Esophagus squamous epithelium (tissue), 5 donors: ENCODE measurements at places on chromosomes 5 and 9.

DNA sequence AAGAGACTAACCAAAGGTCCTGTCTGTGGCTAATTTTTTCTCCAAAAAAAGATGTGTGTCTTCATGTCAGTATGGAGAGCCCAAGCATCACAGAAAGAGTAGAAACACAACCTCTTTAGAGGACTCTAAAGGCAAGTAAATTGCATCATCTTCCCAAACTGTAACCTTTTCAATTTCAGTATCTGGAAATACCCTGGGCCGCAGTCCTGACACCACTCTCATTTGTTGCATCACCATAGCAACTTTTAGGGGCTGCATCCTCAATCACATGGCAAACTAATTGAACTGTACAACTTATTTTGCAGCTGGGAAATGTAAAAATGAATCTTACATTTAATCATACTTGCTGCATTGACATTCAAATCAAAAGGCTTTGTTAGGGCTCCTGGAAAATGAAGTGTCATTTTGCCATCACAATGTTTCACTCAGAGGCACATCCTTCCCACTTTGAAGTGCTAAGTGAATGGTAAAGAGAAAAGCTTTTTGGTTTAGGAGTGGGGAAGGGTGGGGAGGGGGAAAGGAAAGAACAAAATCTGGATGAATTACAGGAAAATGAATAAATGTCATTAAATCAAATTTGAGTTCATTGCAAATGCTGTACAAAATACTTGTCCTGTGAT is 60.6 kb upstream of the GRIA1 start:
- no peaks in the 10 kb centered on the region for H3K27me3 ChIP-seq
- no peaks in the 10 kb centered on the region for H3K36me3 ChIP-seq
- H3K4me3 ChIP-seq: no peak overlapping the region
- no peak overlapping the region for H3K27ac ChIP-seq

GRCh38 chr5:150139334-150139733 is 16.3 kb downstream of the PDGFRB start:
- DNase-seq: no peak
- peaks cover 20% of the 10 kb centered on the region for H3K4me1 ChIP-seq
- H3K27ac ChIP-seq: peak overlapping the region; percentile 68
- peaks cover 6% of the 10 kb centered on the region for H3K36me3 ChIP-seq
- no peaks in the 10 kb centered on the region for H3K27me3 ChIP-seq

GRCh38 chr9:24620741-24621140 is 75.0 kb upstream of the IZUMO3 start:
- H3K27ac ChIP-seq: no peak overlapping the region
- no peak overlapping the region for H3K4me3 ChIP-seq
- no peaks in the 10 kb centered on the region for H3K27me3 ChIP-seq
- H3K36me3 ChIP-seq: no peaks in the 10 kb centered on the region

GRCh38 chr9:16247188-16247875 is 623.1 kb downstream of the BNC2 start:
- no peak overlapping the region for H3K27ac ChIP-seq
- no peak overlapping the region for H3K4me3 ChIP-seq
- H3K27me3 ChIP-seq: no peaks in the 10 kb centered on the region
- no peaks in the 10 kb centered on the region for H3K36me3 ChIP-seq

- no peaks in the 10 kb centered on the region for H3K4me1 ChIP-seq
- peaks cover 43% of the 10 kb centered on the region for H3K36me3 ChIP-seq
- no peak overlapping the region for H3K27ac ChIP-seq
- no peaks in the 10 kb centered on the region for H3K27me3 ChIP-seq
Observed at GRCh38 chr9:14678776-14679175, 14.5 kb downstream of the ZDHHC21 start.

GRCh38 chr5:174834081-174834480 is 109.7 kb downstream of the MSX2 start:
- no peak overlapping the region for H3K27ac ChIP-seq
- no peaks in the 10 kb centered on the region for H3K27me3 ChIP-seq
- no peaks in the 10 kb centered on the region for H3K4me1 ChIP-seq

GRCh38 chr9:7780261-7780988 is 19.2 kb downstream of the DMAC1 start:
- no peaks in the 10 kb centered on the region for H3K36me3 ChIP-seq
- no peak overlapping the region for H3K4me3 ChIP-seq
- H3K27me3 ChIP-seq: no peaks in the 10 kb centered on the region
- no peaks in the 10 kb centered on the region for H3K4me1 ChIP-seq

GRCh38 chr5:56840597-56840996 is 25.2 kb downstream of the MAP3K1 start:
- no peak overlapping the region for H3K4me3 ChIP-seq
- no peak for DNase-seq
- no peak overlapping the region for H3K27ac ChIP-seq
- peaks cover 18% of the 10 kb centered on the region for H3K4me1 ChIP-seq
- no peaks in the 10 kb centered on the region for H3K36me3 ChIP-seq
- H3K27me3 ChIP-seq: no peaks in the 10 kb centered on the region

- no peaks in the 10 kb centered on the region for H3K27me3 ChIP-seq
- no peak for DNase-seq
- no peaks in the 10 kb centered on the region for H3K36me3 ChIP-seq
- H3K27ac ChIP-seq: no peak overlapping the region
- no peak overlapping the region for H3K4me3 ChIP-seq
- peaks cover 11% of the 10 kb centered on the region for H3K4me1 ChIP-seq
Observed at GRCh38 chr9:132143359-132143758, 18.5 kb upstream of the NTNG2 start.

- no peak overlapping the region for H3K4me3 ChIP-seq
- H3K27ac ChIP-seq: no peak overlapping the region
- H3K4me1 ChIP-seq: no peaks in the 10 kb centered on the region
- no peaks in the 10 kb centered on the region for H3K36me3 ChIP-seq
- no peak for DNase-seq
Observed at GRCh38 chr9:119094086-119094485, 275.1 kb downstream of the BRINP1 start.

DNA sequence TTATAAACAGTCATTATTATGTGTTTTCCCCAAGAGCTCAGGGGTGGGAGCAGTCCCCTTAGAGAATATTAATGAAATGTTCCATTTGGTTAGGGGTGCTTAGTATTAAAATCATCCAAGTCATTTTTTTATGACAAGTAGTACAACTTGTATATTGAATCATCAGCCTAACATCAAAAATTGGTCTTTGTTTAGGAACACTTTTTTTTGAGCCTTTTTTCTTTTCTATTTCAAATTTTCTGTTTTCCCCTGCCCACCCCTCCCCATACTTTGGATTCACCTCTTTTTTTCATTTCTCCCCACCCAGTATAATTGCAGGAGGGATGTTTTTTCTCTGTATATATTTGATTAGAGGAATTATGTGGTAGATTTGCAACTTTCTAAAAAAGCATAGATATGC is 25.8 kb downstream of the RBM27 start:
- no peaks in the 10 kb centered on the region for H3K27me3 ChIP-seq
- peaks cover 96% of the 10 kb centered on the region for H3K36me3 ChIP-seq
- no peak overlapping the region for H3K4me3 ChIP-seq

DNA sequence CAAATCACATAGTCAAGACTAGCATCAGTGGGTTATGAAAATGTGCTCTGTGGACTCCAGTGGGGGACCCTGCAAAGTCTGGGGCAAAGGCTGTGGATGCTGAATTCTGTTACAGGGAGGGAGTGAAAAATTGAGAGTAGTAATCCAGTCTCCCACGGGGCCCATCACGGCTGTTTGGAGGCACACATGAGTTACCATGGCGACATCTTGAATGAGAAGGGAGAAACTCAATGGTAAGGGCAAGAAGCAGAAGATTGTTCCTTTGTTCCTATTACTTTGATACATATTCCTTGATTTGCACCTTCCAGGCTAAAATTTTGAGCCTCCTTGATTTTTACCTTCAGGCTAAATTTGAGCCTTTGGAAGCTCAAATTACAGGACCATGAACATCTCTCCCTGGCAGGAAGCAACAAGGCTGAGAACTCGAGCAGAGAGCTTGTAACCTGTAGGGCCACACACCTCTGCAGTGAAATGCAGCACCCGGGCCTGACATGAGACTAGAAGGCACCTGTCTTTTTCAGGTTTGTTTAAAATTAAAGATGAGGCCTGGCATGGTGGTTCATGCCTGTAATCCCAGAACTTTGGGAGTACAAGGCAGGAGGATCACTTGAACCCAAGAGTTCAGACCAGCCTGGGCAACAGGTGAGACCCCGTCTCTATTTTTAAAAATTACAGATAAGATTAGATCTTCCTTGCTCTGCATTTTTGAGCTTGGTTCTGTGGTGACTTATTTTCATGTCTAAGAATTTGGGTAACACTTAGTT is 31.0 kb upstream of the ZFR start:
- no peak overlapping the region for H3K27ac ChIP-seq
- no peaks in the 10 kb centered on the region for H3K36me3 ChIP-seq
- no peak for DNase-seq
- H3K4me1 ChIP-seq: no peaks in the 10 kb centered on the region

- H3K36me3 ChIP-seq: no peaks in the 10 kb centered on the region
- no peak overlapping the region for H3K27ac ChIP-seq
- H3K27me3 ChIP-seq: peaks cover 3% of the 10 kb centered on the region
- DNase-seq: no peak
- H3K4me3 ChIP-seq: no peak overlapping the region
Observed at GRCh38 chr5:56168066-56168478, 65.1 kb downstream of the ANKRD55 start.

DNA sequence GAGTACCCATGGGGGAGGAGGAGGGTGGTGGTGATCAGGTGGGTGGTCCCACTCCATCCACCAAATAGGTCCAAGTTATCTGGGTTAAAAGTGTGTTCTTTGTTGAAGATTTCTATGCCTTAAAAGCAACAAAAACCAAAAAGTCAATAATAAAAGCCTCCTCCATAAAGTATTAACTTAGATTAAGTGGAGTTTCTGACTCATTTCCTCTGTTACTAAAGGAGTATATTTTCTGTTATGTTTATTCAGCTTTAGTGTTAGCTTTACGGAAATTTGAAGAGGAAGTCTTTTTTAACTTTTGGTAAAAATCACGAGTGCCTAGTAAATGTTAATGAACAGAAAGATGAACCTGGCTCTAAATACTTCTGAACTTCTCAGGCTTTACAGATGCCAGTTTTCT is 17.8 kb downstream of the FBXO38 start:
- DNase-seq: no peak
- peak overlapping the region; percentile 62 for H3K27ac ChIP-seq
- H3K36me3 ChIP-seq: no peaks in the 10 kb centered on the region
- H3K4me3 ChIP-seq: no peak overlapping the region
- no peaks in the 10 kb centered on the region for H3K27me3 ChIP-seq

DNA sequence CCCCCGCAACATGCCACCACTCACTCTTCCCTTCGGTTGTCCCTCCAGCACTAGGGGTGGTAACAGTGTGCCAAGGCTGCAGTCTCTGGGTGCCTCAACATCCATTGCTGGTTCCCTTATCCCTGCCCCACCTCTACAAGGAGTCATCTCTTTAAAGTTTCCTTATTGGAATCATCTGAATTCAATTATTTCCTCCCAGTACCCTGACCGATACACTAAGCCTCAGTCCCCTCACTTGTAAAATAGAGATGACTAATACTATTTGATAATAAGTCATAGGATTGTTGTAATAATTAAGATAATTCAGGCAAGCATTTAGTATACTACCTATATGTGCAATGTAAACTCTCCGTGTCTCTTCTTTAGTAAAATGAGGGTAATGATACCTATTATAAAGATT is 352.5 kb downstream of the ENC1 start:
- peaks cover 23% of the 10 kb centered on the region for H3K4me1 ChIP-seq
- H3K4me3 ChIP-seq: no peak overlapping the region
- DNase-seq: no peak
- no peaks in the 10 kb centered on the region for H3K27me3 ChIP-seq

GRCh38 chr9:71121275-71122021 is at the start of gene TRPM3:
Gene TRPM3, minus strand, starts transcription at chr9:71121621. Its CDS starts 267 bp downstream, at chr9:71121354.
- no peaks in the 10 kb centered on the region for H3K4me1 ChIP-seq
- H3K27me3 ChIP-seq: no peaks in the 10 kb centered on the region
- no peak within 1 kb of the TSS for H3K4me3 ChIP-seq
- H3K27ac ChIP-seq: no peak within 1 kb of the TSS
- no peak for DNase-seq
- H3K36me3 ChIP-seq: no peaks in the 10 kb centered on the region

GRCh38 chr9:26551451-26551850 is 341.2 kb downstream of the CAAP1 start:
- no peaks in the 10 kb centered on the region for H3K36me3 ChIP-seq
- H3K4me3 ChIP-seq: no peak overlapping the region

GRCh38 chr9:128323212-128323730 is 632 bp downstream of the COQ4 start:
- H3K27ac ChIP-seq: peak overlapping the region; percentile 97
- peaks cover 56% of the 10 kb centered on the region for H3K4me1 ChIP-seq
- H3K4me3 ChIP-seq: peak overlapping the region; percentile 73

- H3K27ac ChIP-seq: no peak overlapping the region
- H3K4me3 ChIP-seq: no peak overlapping the region
- H3K36me3 ChIP-seq: no peaks in the 10 kb centered on the region
- H3K4me1 ChIP-seq: no peaks in the 10 kb centered on the region
- H3K27me3 ChIP-seq: no peaks in the 10 kb centered on the region
- DNase-seq: no peak
Observed at GRCh38 chr5:12934722-12935121, 1009.8 kb downstream of the DNAH5 start.

GRCh38 chr5:60821488-60822284 is 22.4 kb downstream of the ELOVL7 start:
- no peaks in the 10 kb centered on the region for H3K4me1 ChIP-seq
- no peaks in the 10 kb centered on the region for H3K27me3 ChIP-seq
- no peak for DNase-seq
- no peak overlapping the region for H3K4me3 ChIP-seq

DNA sequence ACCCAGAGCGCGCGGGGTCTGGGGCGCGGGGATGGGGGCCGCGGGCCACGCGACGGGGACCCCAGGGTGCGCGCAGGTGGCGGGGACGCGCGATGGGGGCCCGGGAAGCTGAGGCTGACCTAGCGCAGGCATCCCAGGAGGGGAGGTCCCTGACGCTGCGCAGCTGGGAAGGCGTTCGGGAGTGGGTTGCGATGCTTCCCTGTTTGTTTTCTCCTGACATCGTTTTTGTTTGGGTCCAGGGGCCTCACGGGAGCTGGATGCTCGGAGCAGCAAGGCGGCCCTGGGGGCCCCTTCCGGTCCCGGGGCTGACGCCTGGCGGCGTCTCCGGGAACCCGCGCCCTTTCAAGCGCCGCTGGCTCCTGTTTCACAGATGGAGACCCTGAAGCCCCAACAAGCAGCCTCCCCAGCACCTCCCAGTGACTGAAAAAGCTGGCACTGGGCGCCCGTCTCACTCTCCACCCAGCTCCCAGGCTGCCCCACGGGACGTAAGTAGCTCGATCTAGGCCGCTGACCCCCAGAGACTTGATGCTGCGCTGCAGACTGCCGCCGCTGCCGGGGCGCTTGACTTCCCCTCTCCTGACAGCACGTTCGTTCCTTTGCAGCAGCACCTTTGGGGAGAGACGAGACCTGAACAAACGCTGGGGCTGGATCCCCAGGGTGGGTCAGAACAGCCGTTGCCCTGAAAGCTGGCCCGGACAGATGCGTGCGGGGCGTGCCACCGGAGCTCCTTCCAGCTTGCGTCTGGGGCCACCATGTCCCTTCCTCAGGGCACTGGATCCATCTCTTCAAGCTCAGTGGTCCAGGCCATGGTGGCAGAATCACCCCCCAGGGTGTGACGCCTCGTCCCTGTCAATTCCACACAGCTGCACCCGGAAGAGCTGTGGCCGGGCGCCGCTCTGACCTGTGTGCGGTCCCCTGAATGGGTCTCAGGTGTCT is 593 bp downstream of the BRD3OS start:
- H3K36me3 ChIP-seq: no peaks in the 10 kb centered on the region
- H3K27me3 ChIP-seq: no peaks in the 10 kb centered on the region
- H3K4me1 ChIP-seq: peaks cover 21% of the 10 kb centered on the region
- H3K4me3 ChIP-seq: peak overlapping the region; percentile 63
- H3K27ac ChIP-seq: peak overlapping the region; percentile 64
